AG08395 (cell line): ENCODE measurements at places on chromosomes 2 and 18.

- no peak for DNase-seq
These were observed 856.3 kb downstream of the SUCLG1 start for GRCh38 chr2:83602753-83603152.

GRCh38 chr2:203673933-203674332 is 32.5 kb upstream of the CD28 start:
- peak; percentile 68 for DNase-seq

DNA sequence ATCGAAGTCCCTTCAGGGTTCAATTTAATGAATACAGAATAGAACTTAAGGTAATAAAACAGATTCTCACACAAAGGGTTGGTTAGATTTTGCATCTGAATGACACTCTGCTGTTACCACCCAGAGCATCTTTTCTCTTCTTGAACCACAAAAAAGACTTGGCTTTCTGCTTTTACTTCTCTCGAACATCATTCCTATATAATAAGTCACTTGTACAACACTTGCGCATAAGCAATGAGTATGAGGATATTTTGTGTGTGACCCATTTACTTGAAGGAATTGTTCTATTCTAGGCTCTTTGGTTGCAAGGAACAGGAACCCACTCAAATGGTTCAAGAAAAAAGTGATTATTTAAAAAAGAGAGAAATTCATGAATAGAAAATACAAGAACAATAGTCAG is 126.2 kb downstream of the NUP35 start:
- no peak for DNase-seq

DNA sequence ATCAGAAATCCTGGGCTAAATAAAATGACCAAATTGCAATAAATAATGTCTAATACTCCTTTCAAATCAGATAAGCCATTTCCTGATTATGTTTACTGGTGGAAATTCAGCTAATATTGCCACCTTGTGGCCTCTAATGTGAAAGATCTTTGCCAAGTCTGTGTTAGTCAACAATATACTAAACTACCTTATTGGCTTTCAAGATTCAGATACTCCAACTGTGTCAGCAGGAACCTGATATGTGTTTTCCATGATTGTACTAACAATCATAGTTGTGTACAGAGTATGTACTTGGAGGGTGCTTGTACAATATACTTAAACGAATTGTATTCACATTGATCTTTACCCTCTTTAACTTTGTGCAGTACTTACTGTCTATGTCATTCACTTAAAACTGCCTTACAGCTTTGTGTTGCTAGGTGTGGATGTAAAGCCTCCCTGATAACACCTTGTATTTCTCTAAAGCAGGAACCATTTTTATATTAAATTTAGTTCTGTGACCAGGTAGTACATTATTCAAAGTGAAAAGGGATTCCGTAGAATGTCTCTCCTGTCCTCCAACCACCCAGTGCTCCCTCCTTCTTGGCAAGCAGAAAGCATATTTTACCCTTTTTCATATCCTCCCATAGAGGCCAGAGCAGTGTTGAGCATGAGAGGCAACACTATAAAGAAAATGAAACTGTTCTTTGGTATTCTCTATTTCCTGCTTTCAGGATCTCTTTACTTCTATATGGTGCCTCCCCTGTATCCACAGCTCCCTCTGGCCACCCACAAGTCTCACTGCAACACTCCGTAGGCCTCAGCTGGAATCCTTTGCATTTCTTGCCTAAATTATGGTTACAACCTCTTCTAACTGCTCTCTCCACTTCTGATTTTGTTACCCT is 75.2 kb upstream of the C2orf15 start:
- peak; percentile 33 for DNase-seq

DNA sequence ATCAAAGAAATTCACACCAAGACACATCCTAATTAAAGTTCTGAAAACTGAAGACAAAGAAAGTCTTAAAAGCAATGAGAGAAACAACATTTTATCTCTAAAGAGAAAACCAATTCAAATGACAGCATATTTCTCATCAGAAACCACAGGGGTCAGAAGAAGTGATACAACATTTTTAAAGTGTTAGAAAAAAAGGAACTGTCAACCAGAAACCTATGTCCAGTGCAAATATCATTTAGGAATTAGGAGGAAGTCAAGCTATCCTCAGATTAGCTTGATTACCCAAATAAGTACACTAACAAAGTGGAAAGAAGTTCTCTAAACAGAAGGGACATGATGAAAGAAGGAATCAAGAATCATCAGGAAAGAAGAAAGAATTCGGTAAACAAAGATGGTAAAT is 59.5 kb upstream of the BCL2L11 start:
- DNase-seq = no peak

DNA sequence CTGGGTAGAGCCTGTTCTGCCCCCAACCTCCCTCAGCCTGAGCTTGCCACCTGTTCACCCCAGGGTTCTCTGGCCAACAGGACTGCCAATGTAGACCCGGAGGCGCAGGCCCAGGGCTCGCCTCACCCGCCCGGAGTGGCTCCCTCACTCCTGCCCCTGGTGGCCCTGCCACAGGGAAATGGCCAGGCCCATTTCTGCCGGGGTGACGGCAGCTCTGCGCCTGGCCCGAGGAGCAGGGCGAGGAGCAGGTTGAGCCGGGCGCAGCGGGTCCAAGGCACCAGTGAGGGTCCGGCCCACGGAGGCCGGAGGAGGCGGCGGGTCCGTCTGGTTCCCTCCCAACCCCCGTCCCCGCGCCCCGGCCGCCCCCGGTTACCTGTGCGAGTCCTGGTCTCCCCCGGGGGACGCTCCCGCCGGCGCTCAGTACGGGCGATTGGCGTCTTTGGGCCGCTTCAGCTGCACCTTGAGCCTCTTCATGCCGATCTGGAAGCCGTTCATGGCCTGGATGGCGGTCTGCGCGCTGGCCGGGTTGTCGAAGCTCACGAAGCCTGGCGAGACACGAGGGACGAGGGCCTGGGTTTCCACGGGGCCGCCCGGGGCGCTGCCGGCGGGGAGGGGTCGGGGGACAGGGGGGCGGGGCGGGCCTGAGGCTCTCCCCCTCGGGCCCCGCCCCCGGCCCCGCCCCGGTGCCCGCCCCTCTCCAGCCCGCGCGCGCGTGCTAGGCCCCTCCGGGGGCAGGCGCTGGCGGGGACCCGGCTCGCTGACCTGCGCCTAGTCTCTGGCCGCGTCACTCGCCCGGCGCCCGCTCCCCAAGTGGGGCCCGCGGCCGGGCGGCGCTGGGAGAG is 312.0 kb downstream of the CELF4 start:
- DNase-seq = peak; percentile 30

DNA sequence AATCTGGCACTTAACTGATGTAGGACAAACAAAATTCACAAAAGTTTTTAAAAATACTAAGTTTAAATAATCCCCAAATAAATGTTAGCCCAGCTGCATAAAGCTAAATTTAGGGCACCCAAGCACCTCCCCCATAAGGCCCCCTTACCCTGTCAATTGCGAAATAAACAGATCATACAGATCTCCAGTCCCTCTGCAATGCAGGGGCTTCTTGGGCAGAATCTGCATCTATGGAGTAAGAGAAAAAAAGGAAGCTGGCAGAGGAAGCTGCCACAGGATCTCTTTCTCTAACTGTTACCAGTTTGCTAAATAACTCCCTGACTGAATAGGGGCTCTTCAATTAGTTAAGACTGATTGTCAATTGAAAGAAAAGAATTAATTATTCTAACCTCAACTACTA is 117.7 kb downstream of the MEMO1 start:
- no peak for DNase-seq

- no peak for DNase-seq
These were observed 159.8 kb downstream of the PKP4 start for GRCh38 chr2:158616480-158617000.

GRCh38 chr2:32423536-32423935 is 66.7 kb downstream of the BIRC6 start:
- no peak for DNase-seq

DNA sequence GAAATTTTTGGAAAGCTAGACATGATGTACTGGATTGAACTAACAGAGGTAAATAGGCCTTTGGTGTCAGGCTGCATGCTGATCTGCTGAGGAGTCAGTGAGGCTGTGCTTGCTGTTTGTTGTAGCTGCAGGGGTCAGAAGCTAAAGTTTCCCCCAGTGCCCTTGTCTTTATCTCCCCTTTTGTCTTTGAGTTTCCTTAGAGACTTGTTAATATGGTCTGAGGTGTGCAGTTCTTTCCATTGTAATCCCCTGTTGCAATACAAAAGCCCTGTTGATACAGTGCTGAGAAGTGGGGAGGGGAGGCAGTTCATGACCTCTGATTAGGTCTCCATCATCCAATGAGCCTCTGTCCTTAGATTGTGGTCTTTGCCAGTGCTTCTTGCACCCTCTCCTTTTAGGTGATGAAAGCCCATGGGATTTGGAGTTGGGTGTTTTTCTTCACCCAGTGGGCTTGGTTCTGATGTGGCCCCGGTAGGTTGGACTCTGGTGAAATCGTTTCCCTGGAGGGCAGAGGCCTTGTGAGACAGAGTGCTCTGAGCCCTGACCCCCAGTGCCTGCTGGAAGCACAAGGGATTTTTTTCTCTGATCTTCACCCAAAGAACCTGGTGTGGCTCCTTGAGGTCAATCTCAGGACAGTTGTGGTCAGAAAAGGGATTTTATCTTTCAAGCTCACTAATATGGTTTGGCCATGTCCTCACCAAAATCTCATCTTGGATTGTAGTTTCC is 163.1 kb downstream of the TMEM18 start:
- no peak for DNase-seq

DNA sequence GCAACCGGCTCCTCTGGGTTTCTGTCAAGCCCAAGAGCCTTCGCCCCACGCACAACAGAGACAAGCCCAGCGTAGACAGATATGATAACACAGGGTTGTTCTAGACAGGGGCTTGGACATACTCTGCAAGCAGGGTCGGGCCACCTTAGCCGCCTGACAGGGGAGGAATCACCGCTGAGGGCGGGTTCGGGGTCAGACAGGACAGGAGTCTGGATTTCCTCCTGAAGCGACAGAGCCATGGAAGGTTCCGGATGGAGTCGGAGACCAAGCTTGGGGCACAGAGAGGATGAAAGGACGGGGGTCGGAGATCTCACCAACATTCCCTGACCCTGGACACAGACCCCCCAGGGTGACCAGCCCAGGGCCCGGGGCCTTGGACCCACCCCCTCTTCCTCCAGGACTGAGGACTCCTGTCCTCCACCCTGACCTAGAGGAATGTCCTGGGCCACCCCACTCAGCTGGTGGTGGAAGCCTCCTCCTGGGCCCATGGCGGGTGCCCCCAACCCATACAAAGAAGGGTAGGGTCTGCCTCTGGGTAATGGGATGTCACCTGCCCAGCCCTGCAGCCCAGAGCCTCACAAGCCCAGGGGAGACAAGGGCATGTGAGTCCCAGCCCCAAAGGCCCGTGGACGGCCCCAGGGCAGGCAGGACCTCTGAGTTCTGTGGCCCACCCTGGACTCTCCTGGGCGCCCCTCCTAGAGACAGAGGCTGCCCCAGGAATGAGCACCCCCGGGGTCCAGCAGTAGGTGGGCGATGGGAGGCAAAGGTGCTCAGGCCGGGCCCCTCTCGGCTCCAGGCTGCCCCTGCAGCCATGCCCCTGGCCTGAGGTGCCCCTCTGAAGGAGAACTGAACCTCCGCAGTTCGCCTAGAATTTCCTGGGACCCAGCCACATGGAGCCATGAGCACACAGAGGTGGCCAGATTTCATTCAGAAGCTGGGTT is 44.1 kb upstream of the GPC1 start:
- DNase-seq = no peak

GRCh38 chr2:44230378-44230777 is 44.9 kb upstream of the SLC3A1 start:
- DNase-seq = no peak

DNA sequence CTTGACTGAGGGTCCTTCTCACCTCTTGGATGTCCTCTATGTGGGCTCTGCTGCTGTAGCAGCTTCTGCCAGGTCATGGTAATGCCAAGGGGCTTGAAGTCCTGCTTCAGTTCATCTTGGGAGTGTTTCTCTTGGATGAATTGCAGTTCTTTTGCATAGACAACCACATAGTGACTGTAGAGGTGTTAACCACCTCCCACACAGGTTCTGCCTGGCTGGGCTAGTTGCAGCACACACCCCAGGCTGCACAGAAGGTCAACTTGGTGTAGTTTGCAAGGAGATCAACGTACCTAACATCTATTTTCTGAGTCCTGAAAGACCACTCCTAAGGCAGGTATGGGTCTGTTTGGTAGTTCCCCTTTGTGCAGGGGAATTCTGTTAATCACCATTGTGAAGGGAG is 108.1 kb downstream of the ADCYAP1 start:
- no peak for DNase-seq
